ENCODE measurements at places on chromosomes 6 and 20.

GRCh38 chr6:108796875-108797274, 51.3 kb upstream of the ARMC2 start:
- DNase-seq: no peak

- DNase-seq: no peak
These were observed 8.7 kb upstream of the APCDD1L start for GRCh38 chr20:58523971-58524315.

DNA sequence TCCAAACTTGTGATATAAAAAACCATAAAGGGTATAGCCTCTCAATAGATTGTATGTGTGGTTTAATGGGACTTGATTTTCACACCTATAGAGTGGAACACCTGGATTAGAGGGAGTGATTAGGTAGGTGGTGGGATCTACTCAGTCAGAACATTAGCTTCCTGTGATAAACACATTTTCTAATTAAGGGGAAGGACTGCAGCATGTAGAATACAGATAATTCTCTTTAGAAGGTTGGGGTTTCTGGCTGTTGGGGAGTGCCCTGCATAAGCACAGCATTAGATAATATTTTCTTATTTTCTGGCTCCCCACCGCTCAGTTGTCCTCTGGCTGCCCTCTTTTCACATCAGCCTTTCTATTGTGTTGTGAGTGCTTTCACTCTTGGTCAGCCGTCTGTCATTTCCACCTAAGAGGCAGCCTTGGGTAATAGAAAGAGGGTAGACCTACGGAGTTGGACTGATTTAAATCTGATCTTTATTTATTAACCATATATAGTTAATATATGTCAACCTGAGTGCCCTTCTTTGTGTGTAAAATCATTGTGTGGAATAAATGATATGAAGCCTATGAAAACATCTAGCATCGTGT, 8.0 kb downstream of the CSE1L start:
- no peak for DNase-seq

GRCh38 chr6:107840636-107841274, 16.6 kb upstream of the SCML4 start:
- DNase-seq: no peak

DNA sequence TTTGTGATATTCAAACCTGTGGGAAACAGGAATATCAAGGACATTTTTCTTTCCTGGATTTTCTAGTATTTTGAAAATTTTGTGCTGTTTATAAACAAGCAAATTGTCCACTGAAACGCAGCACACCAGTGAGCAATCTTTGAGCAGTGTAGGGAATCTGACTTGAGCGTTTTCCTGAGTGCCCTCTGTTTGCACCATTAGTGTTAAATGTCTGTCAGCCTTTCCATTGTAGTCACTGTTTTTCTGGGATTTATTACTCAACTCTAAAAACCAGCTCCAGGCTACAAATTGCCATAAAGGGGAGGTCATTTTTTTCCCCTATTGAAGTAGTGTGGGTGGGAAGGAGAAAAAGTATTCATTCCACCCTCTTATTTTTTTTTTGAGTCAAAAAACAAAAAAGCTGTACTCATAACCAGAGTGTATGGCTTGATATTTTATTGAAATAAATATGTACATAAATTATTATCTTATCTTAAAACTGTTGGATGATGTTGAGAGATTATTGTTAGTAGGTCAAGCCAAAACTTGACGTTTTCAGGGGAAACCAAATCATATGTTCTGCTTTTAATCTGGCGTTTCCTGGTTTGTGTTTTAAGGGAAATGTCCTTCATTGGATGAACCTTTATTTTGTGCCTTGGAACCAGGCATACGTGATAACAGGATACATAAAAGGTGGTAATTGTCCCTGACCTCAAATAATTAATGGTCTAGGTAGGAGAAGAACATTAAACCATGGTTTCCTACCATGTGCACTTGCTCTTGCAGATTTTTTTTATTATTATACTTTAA, 51.8 kb downstream of the TSHZ2 start:
- no peak for DNase-seq

DNA sequence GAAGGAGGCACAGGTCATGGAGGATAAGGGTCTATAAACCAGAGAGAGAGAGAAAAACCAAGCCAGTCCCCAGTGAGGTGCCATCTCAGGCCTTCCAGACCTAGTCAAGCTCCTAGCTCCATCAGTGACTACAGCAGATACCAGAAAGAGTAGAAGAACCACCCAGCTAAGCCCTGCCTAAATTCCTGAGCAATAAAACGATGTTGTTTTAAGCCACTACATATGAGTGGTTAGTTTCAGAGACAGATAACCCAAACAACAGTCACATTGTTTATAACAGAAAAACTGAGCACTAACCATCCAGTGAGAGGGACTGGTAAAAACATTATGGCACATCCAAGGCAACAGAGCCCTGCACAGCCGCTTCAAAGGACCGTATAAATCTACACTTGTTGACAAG, 59.2 kb downstream of the BMP7 start:
- no peak for DNase-seq

- DNase-seq: no peak
These were observed 15.2 kb downstream of the KIF25 start for GRCh38 chr6:168012431-168013249.

GRCh38 chr6:154872542-154873114, 122.5 kb upstream of the TIAM2 start:
- no peak for DNase-seq

DNA sequence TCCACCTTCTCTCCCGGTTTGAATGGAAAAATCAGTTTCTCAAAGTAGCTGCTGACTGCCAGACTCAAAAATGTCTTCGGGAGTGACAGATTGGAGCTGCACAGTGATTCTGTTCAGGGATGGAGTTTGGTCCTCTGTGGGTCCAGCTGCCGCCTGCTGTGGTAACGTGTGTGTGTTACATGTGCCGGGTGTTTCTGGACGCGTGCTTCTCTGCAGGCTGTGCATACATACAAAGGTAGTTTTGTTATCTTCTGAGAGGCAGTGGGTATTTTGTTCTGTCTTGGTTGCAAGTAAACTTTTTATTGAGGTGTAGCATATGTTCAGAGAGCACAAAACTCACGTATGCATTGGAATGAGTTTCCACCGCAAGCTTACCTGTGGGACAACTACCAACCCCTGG, 41.3 kb upstream of the NAA20 start:
- no peak for DNase-seq

GRCh38 chr6:42199106-42199981, 4.6 kb upstream of the GUCA1B start:
- no peak for DNase-seq

DNA sequence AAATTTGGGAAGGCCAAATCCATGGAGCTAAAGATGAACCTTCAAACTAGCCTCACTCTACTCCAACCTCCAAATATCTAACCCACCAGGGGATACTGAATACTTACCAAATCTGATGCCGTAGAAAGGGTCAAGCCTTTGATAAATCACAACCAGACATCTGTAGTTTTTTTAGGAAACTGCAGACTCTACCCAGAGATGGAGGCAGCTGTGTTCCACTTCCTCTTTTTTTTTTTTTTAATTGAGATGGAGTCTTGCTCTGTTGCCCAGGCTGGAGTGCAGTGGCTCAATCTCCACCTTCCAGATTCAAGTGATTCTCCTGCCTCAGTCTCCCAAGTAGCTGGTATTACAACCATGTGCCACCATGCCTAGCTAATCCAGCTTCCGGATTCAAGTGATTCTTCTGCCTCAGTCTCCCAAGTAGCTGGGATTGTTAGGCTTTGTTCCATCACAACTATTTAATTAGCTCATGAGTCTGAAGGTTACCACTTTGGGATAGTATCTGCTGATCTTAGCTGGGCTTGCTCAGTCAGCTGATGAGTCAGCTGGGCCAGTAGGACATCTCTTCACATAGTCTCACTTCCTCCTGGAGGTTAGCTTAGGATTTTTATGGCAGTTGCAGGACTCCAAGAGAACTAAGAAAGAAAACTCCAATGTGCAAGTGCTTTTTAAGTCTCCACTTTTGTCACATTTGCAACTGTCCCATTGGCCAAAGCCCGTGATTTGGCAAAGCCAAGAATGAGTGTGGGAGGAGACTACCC, 13.3 kb downstream of the FRK start:
- no peak for DNase-seq

GRCh38 chr6:108875161-108875555, 26.9 kb downstream of the ARMC2 start:
- DNase-seq: no peak

GRCh38 chr20:37734228-37734985, 40.6 kb downstream of the CTNNBL1 start:
- no peak for DNase-seq

- no peak for DNase-seq
These were observed 256.7 kb downstream of the BMP7 start for GRCh38 chr20:57009775-57010174.

DNA sequence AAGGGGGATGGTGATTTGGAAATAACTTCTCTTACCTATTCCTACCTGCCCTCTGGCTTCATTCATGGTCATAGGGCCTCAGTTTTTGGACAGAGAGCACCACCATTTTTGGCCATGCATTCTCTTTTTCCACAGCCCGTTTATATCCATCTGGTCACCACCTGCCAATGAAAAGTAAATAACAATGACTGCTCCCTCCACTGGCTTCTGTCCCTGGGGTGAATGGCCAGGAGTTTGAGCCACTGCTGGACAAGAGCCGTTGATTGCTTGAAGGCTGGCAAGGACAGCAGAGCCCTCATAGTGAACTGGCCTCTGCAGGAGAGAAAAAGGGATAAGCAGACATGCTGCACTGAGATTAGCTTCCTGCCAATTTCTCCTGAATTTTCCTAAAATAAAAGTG, 261.8 kb downstream of the ADGB start:
- DNase-seq: no peak

- DNase-seq: no peak
These were observed 59.4 kb downstream of the GINS1 start for GRCh38 chr20:25466846-25467245.

DNA sequence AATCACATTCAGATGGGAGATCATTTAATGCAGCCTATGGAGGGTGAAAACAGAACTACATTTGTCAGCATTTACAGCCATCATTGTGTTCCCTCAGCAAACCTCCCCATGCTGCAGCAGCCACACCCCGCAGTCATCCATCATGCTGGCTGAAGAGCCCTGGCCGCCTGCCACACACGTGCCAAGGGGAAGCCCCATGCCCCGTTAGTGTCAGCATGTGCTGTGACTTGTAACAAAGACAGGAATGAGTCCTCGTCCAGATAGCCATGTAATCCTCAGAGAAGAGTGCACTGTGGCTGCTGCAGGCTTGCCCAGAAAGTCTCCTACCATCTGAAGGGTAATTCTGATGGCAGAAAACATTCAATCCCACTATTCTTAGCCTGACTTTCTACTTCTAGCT, 1097.8 kb downstream of the KIF16B start:
- DNase-seq: no peak

- DNase-seq: no peak
These were observed 22.2 kb upstream of the VEGFA start for GRCh38 chr6:43747784-43748183.

GRCh38 chr20:6819599-6819998, 52.1 kb downstream of the BMP2 start:
- no peak for DNase-seq

DNA sequence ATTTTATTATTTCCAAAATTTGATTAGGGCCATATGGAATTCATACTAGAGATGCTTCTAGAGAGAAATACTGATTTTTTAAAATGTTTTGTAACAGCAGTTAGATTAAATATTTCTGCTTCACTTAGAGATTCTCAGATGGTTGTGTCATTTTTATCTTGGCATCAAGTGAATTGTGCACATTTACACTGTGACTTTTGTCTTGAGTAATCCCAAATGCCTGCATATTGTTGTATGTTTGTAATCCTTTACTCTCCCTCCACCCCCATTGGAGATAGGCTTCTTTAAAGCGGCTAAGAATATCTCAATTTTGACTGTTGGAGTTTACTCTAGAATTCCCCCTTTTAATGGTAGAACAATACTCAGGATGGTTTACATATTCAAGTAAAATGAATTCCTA, 19.0 kb downstream of the STX16 start:
- no peak for DNase-seq

- no peak for DNase-seq
These were observed 7.5 kb downstream of the FERMT1 start for GRCh38 chr20:6115221-6115895.

DNA sequence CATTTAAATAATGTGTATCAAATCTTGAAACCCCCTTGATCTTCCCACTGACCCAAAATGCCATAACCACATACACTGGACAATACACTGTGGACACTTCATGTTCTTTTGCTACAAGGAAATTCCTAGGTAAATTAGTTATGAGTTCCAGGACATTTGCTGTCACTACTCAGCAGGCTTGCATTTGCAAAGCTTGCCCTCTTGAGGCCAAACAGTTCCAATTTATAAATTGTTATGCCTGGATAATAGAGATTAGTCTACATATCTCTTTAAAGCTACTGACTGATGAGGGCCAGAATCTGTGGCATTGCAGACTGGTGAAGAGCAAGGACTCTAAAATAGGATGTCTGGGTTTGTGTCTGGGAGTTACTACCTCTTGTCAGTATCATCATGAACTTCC, 17.4 kb upstream of the RAB32 start:
- no peak for DNase-seq

DNA sequence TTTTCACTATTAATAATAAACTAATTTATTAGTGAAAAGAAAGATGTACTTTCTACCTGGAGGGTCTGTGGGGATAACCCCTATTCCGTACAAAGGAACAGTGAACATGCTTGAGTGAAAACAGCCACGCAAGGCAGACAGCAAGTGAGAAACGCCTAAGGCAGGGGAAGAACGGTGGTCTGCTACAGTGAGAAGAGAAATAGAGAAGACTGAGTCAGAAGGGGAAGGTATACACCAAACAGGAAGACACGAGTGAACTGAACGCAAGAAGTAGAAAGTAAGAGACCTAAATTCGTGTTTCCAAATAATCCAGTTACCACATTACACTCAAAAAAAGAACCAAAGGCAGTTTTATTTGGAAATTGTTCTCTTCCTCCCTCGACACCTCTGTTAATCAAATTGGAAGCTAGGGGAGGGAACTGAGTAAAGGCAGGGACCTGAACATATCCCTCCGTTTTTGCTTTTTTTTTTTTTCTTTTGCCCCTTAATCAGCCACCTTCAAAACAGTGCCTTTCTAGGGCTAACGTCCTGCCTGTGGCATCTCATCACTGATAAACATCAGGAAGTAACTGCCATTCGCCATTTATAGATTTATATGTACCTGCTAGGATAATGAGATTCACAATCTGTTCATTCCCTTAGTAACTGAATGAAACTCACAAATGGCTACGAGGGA, 48.9 kb downstream of the ATXN1 start:
- no peak for DNase-seq

GRCh38 chr20:2206957-2207769, 88.6 kb upstream of the TGM3 start:
- no peak for DNase-seq

- no peak for DNase-seq
These were observed 27.4 kb upstream of the MAPRE1 start for GRCh38 chr20:32792316-32792715.

DNA sequence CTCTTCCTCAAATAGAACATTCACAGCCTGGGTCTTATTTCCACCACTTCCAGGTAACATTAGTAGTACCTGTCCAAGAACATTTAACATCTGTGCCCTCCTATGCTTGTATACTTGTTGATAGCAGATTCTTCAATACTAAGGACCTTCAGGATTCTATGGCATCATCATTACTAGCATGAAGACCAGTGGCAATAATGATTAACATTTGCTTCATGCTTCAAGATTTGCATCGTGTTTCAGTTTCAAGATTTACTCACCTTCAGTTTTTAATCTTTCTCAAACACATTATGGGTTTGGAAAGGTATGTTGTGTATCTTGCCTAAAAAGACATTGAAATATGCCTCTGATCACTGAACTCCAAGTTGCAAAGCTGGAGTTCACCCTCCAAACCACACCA, 412.8 kb upstream of the NRSN1 start:
- no peak for DNase-seq
